ENCODE measurements at places on chromosomes 6 and 20.
A peak's percentile ranks its signal among the peaks of the same experiment; 100 is the strongest.

DNA sequence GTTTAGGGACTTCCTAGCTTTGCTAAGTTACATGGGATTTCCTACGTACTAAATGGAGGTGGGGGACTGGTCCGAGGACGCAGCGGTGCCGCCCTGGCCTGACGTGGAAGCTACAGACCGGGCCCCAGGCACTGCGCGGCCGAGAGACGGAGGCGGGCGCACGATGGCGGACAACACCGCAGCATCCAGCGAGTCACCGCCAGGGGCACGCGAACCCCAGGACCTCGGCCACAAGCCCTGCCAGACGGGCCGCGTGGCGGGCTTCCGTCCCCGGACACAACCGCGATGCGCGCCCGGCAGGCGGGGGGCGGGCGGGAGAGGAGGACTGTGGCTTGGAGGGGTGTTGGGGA is 1516.9 kb upstream of the DEFB115 start:
- DNase-seq, result no peak

- DNase-seq, result peak; percentile 53
Observed at GRCh38 chr6:138115877-138116660, 8.8 kb upstream of the PERP start.

DNA sequence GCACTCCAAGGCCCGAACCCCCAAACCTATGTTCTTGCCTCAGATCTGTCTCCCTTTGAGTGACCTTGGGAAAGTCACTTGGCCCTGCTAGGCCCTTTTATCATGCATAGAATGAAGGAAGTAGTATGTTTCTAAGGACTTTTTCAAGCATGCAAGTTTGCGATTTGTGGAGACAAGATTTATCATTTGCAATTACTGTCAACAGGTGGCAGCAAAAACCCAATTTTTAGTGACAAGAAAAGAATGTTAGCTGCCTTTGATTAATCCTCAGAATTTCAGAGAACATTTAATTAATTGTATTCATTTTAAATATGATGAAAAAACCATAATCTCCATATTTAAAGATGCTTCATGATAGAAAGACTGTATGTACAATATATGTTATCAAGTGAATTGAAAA is 28.3 kb upstream of the PREP start:
- peak; percentile 17 for DNase-seq

DNA sequence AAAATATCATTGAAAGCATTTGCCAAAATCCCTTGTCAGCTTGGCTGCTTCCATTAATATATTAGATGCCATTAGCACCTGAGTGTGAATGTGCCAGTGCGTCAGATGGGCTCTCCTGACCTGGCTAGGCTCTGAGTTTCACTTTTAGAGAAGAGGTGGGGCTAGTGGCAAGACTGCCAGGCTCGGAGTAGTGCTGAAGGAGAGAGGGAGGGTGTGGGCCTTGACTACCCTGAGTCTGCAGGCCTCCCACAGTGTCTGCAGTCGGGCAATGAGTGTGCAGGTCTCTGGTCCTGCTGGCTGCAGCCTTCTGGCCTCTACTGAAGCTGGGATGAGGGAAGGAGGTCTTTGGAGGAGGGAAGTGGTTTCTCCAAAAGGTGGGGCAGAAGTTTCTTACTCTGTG is 34.6 kb upstream of the PNPLA1 start:
- DNase-seq, result no peak

DNA sequence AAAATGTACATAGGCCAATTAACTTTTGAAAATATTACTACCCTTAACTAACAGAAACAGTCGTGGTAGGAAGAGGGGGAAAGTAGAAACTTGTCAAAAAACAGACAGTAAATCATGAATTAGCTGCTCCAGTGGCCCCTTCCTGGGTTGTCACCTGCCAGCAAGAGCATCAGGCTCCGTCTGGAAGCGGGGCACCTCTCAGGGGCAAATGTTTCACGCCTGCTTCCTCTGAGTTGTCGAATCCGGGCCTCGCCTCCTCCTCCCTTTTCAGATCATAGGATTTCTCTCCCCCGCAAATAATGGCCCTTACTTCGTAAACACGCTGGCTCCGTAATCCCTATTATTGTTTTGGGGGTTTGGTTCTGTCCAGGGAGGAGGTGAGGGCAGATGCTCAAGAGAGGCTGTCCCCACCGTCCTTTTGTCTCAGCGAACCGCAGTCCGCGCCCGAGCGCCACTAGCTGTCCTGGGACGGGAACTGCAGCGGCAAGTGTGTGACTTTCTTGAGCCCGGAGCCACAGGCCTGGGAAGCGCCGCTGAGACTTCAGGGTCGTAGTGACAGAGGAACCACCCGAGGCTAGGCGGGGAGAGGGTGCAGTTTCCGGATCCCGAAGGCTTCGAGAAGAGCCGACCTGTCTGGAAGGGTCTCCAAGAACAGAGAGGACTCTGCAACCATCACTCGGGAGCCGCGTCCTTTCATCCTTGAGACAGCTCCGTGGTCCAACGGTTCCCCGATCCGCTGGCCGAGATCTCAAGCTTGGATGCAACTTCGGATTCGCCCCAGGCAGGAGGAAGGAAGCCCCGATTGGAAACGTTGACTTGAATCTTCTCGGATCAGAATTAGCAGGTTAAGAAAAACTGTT is 214.5 kb upstream of the ZNF184 start:
- DNase-seq, result peak; percentile 66

DNA sequence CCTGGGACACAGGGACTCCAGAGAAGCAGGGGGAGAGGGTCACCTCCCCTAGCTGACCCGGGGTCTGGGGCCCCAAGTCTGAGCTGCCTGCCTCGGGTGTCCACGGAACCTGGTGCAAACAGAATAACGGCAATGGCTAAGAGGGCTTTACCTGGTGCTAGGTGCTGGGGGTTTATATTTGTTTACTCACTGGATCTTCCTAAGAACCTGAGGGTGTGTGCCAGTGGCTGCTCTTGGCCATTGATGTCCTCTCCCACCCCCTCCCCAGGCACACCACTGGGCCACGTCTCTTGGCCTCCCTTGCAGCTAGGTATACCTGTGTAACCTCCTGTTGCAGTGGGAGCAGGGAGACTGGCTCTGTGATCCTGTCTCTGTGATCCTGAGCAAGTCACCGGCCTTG is 157.9 kb upstream of the MLN start:
- no peak for DNase-seq

DNA sequence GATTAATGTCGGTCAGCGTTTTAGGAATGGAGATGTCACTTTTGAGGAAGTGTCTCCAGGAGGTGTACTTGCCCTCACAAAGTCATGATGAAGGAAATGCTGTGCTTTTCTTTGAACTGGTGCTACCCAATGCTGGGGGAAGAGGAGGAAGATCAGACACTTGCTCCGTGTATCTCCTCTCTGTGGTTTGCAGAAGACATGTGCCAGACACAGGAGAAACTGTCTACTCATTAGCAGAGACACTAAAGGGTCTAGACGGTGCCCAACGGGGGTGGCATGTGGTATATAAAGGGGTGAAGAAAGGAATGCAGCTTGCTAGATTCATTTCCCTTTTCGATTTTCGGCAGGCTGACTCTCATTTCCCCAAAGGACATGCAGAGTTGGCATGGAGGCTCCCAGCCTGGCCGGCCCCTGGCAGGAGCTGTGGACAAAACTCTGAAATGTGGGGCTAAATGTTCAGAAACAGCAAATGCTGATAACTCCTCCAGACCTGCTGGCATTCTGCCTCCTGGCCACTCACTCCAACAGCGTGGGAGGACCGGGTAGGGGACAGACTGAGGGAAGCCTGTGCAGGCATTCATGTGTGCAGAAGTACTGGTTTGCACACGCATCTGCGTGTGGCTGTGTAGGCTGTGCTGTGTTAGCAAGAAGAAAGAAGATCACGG is 59.6 kb upstream of the QKI start:
- DNase-seq, result no peak

DNA sequence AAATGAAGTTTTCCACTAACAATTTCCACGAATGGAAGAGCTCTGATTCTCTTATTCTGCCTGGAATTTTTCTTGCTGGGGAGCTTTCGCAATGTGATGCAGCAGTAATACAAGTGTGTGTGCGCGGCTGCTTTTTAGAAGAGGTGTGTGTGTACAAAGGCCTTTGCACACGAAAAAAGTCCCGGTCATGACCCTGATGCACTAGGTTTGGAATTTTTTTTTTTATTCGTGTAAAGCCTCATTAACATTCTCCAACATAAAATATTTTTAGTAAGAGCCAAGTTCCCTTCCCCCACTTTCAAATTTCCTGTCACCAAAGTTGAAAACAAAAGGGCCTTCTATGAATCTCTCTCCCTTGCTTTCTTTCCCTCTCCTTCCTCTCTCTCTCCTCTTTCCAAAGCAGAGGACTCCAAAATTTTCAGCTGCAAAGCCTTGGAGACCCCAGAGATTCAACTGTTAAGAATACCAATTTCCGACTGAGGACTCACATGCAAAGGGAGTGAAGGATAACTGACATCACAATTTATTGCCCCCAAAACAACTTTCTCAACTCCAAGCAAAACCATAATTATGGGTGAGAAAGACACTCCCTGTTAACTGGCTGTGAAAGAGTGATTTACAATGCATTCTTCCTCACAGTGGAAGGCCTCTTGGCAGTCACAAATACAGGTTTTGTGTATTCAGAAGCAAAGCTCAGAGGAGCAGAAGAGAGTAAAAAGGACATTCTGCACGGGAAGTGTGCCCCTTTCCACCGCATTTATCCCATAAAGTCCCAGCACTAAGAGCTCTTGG is 421.2 kb upstream of the JARID2 start:
- DNase-seq, result no peak

DNA sequence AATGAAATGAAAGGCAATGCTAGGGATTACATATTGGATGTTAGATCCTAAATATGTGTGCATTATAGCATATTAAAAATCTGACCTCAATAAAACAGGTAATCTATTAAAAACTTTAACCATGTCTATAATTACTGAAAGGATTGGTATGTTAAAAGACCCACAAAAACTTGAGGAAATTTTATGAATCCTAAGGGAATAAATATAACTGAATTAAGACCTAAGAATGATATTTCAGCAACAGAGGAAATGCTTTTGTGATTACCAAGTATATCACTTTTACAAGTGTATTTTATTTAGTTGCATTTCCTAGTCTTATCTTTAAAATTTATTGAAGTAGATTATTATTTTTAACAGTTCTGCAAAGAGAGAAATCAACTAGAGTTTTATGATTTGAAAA is 571.5 kb downstream of the HDGFL1 start:
- no peak for DNase-seq

DNA sequence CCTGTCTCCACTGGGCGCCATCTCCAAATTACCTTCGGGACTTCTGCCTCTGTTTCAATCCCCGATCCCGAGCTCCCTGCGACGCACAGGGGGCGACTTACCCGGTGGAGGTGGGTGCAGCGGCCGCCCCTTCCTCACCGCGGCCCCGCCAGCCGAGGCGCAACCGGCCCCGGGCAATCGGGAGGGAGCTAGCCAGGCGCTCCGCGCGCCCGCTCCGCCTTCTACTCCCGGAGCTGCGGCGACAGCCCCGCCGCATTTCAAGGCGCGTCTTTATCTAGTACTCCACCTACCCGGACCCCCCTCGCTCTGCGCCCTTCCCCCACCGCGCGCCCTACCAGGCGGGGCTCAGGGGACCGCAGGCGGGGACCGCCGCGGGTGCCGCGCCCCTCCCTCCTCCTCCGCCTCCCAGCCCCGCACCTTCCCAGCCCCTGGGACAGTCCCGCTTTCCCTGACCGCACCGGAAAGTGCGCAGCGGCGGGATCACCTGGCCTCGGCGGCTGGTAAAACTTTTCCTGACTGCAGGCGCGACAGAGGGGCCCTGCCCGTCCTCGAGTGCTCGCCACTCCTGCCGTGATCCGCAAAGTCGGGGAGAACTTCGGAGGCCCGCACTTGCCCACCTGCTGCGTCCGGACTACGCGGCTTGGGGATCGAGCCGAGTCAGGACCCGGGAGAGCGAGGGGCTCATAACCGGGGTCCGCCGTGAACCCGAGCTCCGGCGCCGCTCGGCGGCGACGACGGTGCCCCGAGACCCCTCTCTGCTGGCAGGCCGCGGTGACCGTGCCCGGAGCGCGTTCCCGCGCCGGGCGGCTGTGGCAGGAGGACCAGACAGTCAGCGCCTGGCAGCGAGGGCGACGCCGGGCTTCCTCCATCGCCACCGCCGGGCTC is 8.0 kb upstream of the NKX2-2 start:
- DNase-seq, result no peak

DNA sequence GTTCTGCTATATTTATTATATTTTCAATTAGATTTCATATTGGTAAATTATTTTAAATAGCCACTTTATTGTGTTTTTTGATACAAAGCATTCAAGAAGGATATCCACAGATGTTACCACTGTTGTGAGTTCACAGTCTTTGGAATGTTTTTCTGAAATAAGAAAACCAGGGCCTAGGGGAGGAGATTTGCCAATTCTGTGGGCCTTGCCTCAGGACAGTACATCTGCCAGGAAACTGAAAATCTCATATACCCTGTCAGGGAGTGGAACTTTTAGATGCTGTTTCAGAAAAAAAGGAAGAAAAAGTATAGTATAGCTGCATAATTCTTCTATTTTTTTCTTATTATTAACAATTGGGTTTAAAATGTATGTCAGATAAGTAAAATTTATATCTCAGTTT is 995.9 kb upstream of the ADGRB3 start:
- DNase-seq, result no peak

DNA sequence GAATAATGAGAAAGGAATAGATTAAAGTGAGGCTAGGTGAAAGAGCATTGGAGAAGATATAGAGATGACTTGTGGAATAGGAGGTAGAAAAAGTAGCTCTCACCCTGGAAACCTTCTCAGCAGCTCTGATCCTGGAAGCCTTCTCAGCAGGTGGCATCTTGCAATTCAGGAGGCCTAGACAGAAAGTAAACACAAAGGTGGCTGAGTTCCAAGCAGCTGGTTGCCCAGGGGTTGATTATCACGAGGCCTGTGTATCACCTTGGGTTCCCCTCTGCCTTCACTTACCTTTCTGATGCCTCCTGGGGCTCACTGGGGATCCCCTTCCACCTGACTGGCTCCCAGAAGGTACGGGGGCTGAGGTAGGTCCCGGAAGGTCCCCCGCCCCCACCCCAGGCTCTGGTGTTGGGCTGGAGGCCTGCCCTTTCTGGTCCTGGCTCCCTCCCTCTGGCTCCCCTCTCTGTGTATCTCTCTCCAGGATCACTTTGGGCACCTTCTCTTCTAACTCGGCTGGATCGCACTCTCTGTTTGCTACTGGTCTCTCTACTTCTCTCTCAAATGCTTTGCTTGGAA is 9.7 kb downstream of the MDC1 start:
- DNase-seq, result no peak

DNA sequence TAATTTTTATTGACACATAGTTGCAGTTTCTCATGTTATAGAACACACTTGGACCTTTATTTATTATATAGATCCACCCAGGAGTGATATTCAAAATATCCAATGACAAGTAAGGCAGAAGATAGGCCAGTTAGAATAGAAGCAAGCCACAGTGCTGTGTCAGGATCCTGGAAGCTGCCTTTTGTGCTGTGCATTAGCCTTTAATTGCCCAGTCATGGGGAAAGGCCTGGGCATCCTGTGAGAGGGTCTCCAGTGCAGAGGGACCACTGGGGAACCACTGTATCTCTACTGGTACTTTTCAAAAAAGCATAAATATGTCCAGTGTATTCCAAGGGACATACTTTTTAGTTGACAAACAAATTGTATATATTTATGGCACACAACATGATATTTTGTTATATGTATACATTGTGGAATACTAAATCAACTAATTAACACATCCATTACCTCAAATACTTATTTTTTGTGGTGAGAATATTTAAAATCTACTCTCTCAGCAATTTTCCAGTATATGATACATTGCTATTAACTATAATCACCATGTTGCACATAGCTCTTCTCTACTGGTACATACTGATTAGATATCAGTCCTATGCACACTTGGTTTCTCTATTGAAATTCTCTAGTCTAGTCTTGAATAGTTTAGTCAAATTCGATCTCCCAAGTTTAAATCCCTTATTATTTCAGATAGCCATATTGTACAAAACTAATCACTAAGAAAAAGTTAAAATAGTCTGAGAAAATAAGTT is 59.5 kb downstream of the CDC40 start:
- no peak for DNase-seq

All from central memory CD4-positive, alpha-beta T cell (primary cell).